ENCODE measurements at places on chromosomes 13 and 19.
A peak's percentile ranks its signal among the peaks of the same experiment; 100 is the strongest.

DNA sequence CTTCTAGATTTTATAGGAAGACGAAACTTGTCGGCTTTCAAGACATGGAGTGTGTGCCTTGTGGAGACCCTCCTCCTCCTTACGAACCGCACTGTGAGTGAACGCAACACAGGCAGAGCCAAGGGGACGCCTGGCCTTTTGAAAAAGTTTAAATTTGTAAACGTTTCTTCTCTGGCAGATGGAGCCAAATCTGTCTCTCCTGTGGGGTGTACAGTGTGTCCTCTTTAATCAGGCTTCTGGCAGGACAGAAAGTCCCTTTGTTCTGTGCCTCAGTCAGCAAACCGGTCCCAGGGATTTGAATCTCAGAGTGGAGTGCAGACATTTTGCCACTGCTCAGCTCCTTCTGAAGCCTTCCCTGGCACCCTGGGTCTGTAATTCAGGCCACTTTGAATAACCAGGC lies 56.5 kb downstream of the TNFRSF19 start:
- no peak for DNase-seq

- no peak for DNase-seq
Measured at GRCh38 chr19:6383188-6383587, 7.5 kb upstream of the PSPN start.

DNA sequence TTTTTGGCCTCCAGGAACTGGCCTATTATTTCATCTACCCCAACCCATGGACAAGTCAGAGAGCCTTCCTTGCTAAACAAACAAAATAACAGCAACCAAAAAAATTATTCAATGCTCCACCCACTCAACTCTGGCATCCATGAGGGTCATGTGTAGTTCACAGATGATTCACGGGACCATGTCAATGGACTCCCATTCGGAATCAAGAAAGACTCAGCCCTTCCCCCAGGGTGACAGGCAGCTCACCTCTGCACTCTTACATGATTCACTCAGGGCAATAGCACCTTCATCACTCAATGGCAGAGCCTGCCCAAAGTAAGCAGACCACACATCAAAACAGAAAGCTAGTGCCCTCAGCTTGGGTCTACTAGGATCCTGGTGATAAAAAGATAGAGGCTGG lies 14.3 kb upstream of the SCEL start:
- peak; percentile 34 for DNase-seq

DNA sequence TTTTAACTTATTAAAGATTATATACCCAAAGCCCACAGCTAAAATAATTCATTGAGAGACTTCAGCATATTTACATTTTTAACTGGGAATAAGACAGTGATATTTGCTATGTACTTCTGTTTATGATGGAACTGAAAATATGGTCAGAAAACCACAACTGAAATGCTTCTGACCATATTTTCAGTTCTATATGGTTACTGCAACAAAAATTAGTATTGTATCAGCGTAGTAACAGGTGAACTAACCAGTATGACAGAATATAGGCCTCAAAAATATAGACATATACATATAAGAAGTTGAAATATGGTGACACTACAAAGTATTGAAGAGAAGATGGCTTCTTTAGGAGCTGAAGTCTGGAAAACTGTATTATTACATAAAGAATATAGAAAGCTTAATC lies 857.4 kb downstream of the OLFM4 start:
- no peak for DNase-seq

DNA sequence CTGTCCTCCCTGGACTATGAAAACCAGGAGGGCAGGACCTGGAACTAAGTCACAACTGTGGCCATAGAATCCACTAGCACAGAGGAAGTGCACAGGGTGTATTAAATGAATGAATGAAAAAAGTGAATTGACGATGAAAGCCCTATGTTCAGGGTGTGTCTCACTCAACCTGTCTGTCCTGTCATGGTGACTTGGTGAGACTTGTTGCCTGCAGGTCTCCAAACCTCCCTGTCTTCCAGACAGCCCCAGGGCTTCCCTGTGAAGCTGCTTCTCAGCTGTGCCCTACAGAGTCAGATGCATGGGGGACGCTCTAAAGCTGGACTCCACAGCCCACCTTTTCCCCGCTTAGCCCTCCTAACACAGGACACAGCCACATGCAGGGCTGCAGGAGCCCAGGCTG lies 4.8 kb upstream of the IGFL1 start:
- DNase-seq, result no peak

GRCh38 chr19:2532252-2533071 lies 56.5 kb downstream of the GADD45B start:
- peak; percentile 94 for DNase-seq

GRCh38 chr13:44257796-44258195 lies 115.8 kb upstream of the SERP2 start:
- peak; percentile 55 for DNase-seq

- DNase-seq, result no peak
Measured at GRCh38 chr13:112331675-112332074, 44.5 kb upstream of the SPACA7 start.

Data from ELR (cell line).